Glutamatergic neuron (in vitro differentiated cells): ENCODE measurements at places on chromosomes 11 and 22. TPM values are rescaled to one million over a fixed set of nuclear protein-coding genes. Genes with fewer than 3 reads are reported as not detected.

- no peak overlapping the region for H3K4me3 ChIP-seq
- no peaks in the 10 kb centered on the region for H3K4me1 ChIP-seq
- peaks cover 19% of the 10 kb centered on the region for H3K36me3 ChIP-seq
- DNase-seq, result no peak
- peaks cover 18% of the 10 kb centered on the region for H3K27me3 ChIP-seq
Measured at GRCh38 chr22:47199979-47200272, 437.5 kb downstream of the TBC1D22A start.

Gene PANX2
- total RNA-seq, result 1.8 TPM

Gene PANX3
- not detected for total RNA-seq

DNA sequence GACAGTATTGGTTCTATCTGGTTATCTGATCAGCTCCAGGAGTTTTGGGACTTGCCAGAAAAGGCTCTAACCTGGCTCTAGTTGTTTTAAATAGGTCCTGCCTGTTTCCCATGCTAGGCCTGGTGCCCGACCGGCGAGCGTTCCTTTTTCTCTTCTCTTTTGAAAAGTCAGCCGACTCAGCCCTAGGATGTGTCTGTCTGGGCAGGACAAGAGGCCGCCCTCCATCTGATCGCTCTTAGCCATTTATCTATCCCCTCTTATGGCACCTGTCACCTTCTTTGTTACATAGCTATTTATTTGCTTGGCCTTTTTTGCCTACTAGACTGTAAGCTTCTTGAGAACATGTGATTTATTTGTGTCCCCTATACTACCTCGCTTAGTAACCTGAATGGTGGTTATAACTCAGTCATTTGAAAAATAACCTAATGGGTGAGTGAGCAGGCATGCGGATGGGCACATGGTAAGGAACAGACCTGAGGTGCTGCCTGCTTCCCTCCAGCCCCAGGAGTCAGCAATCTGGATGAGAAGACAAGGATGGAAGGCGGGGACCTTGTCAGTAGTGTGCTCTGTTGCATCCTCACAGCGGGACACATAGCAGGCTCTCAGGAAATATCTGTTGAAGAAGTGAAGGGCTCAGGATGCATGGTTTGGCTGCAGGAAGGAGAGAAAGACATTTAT is 108.4 kb downstream of the ZBTB16 start:
- peaks cover 5% of the 10 kb centered on the region for H3K27me3 ChIP-seq
- H3K27ac ChIP-seq, result no peak overlapping the region
- peak overlapping the region; percentile 25 for H3K4me3 ChIP-seq
- H3K36me3 ChIP-seq, result no peaks in the 10 kb centered on the region
- peaks cover 41% of the 10 kb centered on the region for H3K4me1 ChIP-seq

DNA sequence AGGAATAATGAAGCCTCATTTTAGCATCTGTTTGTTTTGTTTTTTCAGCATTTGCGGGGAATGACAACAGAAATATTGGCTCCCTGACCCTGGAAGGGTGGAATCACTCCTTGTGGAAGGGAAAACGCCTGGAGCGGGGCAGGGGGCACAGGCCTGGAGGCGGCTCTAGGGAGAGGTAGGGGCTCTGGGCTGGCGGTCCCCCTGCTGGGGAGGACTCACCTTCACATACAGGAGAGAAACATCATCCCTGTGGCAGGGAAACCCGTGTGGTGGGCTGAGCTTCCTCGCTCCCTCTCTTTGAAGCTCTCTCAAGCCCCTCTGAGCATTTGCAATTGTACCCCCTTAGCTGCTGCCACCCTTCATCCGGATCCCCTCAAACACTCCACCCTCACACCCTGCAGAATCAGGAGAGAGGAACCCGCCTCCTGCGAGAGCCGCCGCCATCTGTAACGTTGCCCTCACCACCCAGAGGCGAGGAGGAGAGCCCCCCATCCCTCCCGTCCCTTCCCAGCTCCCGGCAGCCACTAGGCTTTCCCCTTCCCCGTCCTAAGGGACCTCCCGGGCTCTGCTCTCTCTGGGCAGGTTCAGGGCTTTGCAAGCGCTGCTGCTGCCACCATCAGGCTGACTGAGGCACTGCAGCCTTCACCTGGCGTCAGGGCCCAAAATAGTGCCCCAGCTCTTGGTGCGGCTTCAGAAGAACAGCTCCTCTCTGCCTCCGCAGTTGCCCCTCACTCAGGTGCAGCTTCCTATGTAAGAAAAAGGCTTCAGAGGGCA is 10.4 kb downstream of the KIRREL3 start:
- no peaks in the 10 kb centered on the region for H3K36me3 ChIP-seq
- DNase-seq, result peak; percentile 94
- peaks cover 14% of the 10 kb centered on the region for H3K4me1 ChIP-seq
- no peak overlapping the region for H3K27ac ChIP-seq
- peaks cover under 1% of the 10 kb centered on the region for H3K27me3 ChIP-seq

Gene ARFGAP2
- total RNA-seq, result 119 TPM

Gene UBQLNL
- not detected for total RNA-seq

GRCh38 chr11:6876325-6876724 is at the start of gene OR10A4:
OR10A4 (plus strand) TSS chr11:6876625; CDS start chr11:6876648, 23 bp downstream.
- no peak within 1 kb of the TSS for H3K4me3 ChIP-seq
- H3K36me3 ChIP-seq, result peaks cover 5% of the 10 kb centered on the region
- DNase-seq, result no peak
- H3K27ac ChIP-seq, result no peak within 1 kb of the TSS

DNA sequence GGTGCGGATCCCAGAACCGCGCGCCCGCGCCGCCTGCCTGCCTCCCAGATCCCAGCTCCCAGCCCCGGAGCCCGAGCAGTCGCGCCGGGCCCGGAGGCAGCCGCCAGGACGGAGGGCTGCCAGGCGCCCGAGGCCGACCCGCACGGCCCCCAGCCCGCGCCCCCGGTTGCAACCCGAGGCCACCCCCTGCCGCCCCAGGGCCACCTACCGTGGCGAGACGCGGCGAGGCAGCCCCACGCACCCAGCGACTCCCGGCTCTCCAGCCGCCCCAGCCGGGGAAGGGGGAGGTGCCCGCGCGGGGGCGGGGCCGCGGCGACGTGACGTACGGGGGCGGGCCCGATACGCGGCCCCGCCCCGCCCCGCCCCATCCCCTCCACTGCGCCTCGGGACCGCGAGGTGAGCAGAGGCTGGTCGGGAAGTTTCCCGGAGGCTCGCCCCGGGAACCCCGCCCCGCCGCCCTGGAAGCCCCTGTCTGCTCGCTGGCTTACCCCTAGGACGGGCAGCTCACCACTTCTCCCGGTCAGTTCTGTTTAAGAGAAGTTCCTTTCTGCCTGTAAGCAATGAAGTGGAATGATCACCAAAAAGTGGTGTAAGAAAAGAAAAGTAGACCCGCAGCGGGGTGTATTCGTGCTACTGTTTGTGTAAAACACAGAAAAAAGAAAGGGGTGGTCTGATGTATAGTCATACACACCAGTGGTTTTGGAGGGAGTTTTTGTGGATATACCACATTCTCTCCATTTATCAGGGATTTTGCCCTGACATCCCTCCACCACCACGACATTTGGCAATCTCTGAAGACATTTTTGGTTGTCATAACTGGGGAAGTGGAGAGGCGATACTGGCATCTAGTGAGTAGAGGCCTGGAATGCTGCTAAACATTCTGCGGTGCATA is at the start of gene TPST2:
TPST2 (minus strand) TSS at position 288 of the 892 bp plus-strand sequence. CDS start 48,502 bp downstream, outside the sequence.
- no peak within 1 kb of the TSS for H3K27ac ChIP-seq
- peak; percentile 79 for DNase-seq
- peaks cover 6% of the 10 kb centered on the region for H3K27me3 ChIP-seq
- H3K36me3 ChIP-seq, result no peaks in the 10 kb centered on the region

Gene NLRP10
- total RNA-seq, result not detected

GRCh38 chr22:38080850-38081635 is 2.9 kb downstream of the SLC16A8 start:
- H3K4me3 ChIP-seq, result no peak overlapping the region
- H3K36me3 ChIP-seq, result no peaks in the 10 kb centered on the region
- no peaks in the 10 kb centered on the region for H3K4me1 ChIP-seq
- H3K27ac ChIP-seq, result no peak overlapping the region

GRCh38 chr11:2581151-2581930 is 118.5 kb downstream of the KCNQ1OT1 start:
- DNase-seq, result peak; percentile 8
- no peaks in the 10 kb centered on the region for H3K36me3 ChIP-seq
- H3K4me1 ChIP-seq, result no peaks in the 10 kb centered on the region
- no peak overlapping the region for H3K4me3 ChIP-seq
- no peaks in the 10 kb centered on the region for H3K27me3 ChIP-seq

- DNase-seq, result no peak
- H3K4me3 ChIP-seq, result no peak overlapping the region
- H3K27ac ChIP-seq, result no peak overlapping the region
- peaks cover 3% of the 10 kb centered on the region for H3K27me3 ChIP-seq
Measured at GRCh38 chr22:19222242-19223005, 43.9 kb upstream of the SLC25A1 start.

GRCh38 chr11:75969626-75970308 is 154.8 kb downstream of the UVRAG start:
- H3K27me3 ChIP-seq, result no peaks in the 10 kb centered on the region
- H3K36me3 ChIP-seq, result peaks cover 6% of the 10 kb centered on the region
- H3K27ac ChIP-seq, result no peak overlapping the region
- H3K4me3 ChIP-seq, result no peak overlapping the region
- H3K4me1 ChIP-seq, result peaks cover 5% of the 10 kb centered on the region

Gene C11orf86
- total RNA-seq, result not detected

DNA sequence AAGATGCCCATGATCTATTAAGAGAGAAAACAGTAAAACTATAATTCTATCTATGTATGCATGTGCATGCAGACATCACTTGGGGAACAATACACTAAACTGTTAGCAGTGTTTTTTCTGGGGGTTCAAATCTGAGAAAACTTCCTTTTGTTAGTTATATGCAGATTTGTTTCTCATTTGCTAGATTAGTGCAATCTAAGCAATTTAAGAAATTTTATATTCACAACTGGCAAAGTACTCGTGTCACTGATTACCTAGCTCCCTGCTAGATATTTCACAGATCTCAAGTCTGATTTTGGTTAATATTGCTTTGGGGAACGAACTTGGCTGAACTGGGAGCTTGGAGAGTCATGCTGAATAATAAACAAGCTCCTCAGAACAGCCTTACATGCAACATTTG is 14.9 kb upstream of the OSBP start:
- H3K4me3 ChIP-seq, result no peak overlapping the region
- H3K36me3 ChIP-seq, result no peaks in the 10 kb centered on the region
- H3K27ac ChIP-seq, result no peak overlapping the region
- H3K4me1 ChIP-seq, result no peaks in the 10 kb centered on the region
- no peaks in the 10 kb centered on the region for H3K27me3 ChIP-seq
- DNase-seq, result no peak

GRCh38 chr11:94139416-94139815 is 10.8 kb downstream of the PANX1 start:
- peak; percentile 47 for DNase-seq
- H3K36me3 ChIP-seq, result no peaks in the 10 kb centered on the region
- no peak overlapping the region for H3K27ac ChIP-seq
- no peaks in the 10 kb centered on the region for H3K27me3 ChIP-seq
- peaks cover 31% of the 10 kb centered on the region for H3K4me1 ChIP-seq
- H3K4me3 ChIP-seq, result no peak overlapping the region

DNA sequence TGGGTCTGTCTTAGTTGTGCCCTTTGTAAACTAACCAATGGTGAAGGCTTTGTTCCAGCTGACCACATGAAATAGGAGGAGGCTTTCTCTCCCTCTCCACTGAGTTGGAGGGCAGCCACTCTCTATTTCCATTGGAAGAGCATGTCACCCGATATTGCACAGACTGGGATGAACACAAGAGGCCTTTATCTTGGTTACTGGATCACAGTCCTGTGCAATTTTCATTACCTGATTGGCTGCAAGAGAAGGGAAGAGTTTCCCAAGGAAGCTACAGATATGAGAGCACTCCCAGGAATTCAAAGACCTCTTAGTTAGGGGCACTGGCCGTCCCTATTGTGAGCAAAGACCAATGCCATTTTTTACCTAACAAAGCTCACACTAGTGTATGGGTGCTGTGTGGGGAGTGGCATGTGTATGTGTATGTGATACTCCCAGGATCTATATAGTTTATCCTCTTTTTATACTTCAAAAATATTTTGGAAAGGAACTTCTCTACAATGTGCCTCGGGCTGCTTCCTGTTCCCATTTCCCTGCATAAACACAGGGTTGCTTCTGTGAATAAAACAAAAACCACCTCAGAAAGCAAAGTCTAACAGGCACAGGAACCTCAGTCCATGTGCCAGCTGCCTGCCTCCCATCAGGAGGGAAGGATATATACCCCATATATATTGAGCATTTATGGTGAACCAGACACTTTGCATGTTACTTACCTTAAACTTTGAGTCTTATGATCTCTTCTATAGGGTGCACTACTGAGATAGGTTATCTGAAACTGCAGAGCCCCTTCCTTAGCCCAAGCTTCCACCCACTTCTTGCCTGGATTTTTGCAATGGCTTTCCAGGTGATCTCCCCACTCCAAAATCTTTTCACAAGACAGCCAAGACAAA is 126.5 kb downstream of the RASSF10 start:
- no peak overlapping the region for H3K4me3 ChIP-seq
- H3K27ac ChIP-seq, result no peak overlapping the region
- no peaks in the 10 kb centered on the region for H3K27me3 ChIP-seq
- no peaks in the 10 kb centered on the region for H3K36me3 ChIP-seq
- DNase-seq, result no peak

Gene ENTHD1
- total RNA-seq, result not detected

GRCh38 chr11:72004515-72005346 is 6.0 kb downstream of the IL18BP start:
- H3K36me3 ChIP-seq, result peaks cover 5% of the 10 kb centered on the region
- H3K27ac ChIP-seq, result peak overlapping the region; percentile 52
- H3K4me1 ChIP-seq, result peaks cover 21% of the 10 kb centered on the region
- H3K27me3 ChIP-seq, result peaks cover 14% of the 10 kb centered on the region

DNA sequence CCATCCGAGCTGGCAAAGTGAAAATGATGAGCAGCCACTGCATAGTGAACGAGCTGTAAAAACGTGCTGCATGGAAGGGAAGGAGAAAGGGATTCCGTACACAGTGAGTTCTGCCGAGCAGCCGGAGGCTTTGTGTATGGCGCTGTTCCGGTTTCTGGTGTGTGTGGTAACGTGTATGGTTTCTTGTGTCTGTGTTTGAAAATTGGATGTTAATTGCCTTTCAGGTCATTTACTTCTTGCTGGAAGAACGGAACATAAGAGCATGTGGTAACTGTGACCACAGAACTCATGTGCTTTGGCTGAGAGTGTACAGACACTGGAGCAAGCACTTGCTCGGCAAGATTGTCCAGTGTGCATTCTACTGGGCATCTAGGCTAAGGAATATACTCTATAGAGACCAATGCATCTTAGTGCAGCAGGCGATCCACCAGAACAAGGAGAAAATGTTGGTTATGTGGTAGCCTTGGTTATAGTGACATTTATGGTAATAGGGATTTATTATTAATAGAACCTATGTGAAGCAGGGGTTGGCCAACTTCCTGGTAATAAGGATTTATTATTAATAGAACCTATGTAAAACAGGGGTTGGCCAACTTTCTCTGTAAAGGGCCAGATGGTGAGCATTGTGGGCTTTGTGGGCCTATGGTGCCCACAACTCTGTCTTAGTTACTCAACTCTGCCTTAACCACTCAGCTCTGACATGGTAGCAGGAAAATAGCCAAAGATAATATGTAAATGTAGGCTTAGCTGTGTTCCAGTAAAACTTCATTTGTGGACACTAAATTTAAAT is 49.2 kb downstream of the GRAMD1B start:
- peaks cover 2% of the 10 kb centered on the region for H3K4me1 ChIP-seq
- H3K36me3 ChIP-seq, result no peaks in the 10 kb centered on the region
- H3K4me3 ChIP-seq, result no peak overlapping the region
- peaks cover 3% of the 10 kb centered on the region for H3K27me3 ChIP-seq
- no peak overlapping the region for H3K27ac ChIP-seq

Gene MAML2
- total RNA-seq, result 2.1 TPM
